ENCODE measurements at places on chromosomes 16 and 17.

DNA sequence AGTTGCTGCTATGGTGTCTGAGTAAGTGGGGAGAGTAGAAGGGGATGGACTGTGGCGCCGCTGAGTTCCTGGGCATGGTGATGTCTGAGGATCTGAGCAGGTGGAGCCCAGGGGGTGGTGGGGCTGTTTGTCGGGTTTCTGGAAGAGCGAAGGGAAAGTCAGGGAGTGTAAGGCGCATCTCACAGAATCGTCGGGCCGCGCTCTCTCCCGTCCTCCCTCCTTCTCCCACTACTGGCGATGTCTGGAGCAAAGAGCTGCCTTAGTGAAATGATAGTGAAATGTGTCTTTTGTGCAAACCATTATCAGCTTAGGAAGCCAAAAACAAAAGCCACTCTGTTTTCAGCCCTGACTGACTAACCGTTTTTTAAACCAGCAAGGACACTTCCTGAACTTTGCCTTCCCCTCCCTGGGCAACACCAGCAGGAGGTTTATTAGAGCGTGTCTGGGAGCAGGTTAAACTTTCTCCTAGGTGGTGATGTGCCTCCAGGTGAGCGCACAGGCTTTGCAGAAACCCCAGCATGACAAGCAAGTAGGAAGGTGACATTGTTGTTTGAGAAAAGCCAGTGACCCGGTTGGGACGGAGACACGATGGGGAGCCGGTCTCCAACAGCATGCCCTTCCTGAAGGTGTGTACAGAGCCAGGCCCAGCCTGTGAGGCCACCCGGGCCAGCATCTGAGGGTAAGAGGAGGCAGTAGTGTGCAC lies 49.1 kb downstream of the RAB11FIP3 start:
- DNase-seq: peak; percentile 88

DNA sequence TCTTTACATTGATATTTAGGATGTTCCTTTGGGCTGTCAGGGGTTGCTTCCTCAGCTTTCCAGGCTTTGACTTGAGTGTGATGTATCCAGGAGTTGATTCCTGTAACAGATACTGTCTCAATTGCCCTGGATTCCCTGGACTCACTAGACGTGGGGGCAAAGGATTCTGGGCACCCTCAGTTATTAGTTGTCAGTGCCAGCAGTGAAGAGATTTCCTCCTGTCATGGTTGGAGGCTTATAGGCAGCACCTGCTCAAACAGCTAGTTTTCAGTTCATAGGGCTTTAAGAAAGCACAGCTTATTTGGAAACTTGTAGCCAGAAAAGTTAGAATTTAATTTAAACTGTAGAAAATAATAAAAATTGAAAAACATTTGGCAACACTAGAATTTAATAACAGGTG lies 9.5 kb upstream of the B4GALNT2 start:
- no peak for DNase-seq

GRCh38 chr16:87058728-87059250 lies 258.4 kb downstream of the C16orf95 start:
- DNase-seq: no peak

- no peak for DNase-seq
These were observed at the start of gene CCDC102A for GRCh38 chr16:57536306-57537193. CCDC102A (minus strand) TSS chr16:57536571; CDS start chr16:57529177, 7,394 bp downstream.

GRCh38 chr16:14454391-14454790 lies 175.7 kb downstream of the PARN start:
- DNase-seq: peak; percentile 9

- peak; percentile 11 for DNase-seq
These were observed 14.7 kb downstream of the TNS4 start for GRCh38 chr17:40486522-40487370.

DNA sequence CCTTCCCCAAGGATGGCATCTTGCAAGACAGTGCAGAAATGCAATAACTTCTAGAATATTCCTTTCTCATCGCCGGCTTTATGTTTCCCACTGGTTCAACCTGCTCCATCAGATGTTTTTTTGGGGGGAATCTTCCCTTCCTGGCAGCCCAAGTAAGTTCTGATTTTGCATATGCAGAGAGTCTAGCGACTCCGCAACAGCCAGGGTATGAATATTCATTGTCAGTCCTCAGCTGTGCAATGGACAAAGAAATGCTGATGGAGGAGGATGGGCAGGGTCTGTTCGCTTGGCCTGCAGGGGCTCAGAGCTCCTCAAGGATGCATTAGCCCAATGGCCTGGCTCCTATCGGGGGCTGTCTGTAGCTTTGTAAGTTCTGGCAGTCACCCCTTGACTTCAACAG lies 358.8 kb upstream of the CCL2 start:
- no peak for DNase-seq

GRCh38 chr17:75771334-75772281 lies 6.6 kb upstream of the GALK1 start:
- DNase-seq: no peak

GRCh38 chr16:70694868-70695218 lies 9.0 kb upstream of the MTSS2 start:
- DNase-seq: no peak
